ENCODE measurements at places on chromosomes 2 and 18.

DNA sequence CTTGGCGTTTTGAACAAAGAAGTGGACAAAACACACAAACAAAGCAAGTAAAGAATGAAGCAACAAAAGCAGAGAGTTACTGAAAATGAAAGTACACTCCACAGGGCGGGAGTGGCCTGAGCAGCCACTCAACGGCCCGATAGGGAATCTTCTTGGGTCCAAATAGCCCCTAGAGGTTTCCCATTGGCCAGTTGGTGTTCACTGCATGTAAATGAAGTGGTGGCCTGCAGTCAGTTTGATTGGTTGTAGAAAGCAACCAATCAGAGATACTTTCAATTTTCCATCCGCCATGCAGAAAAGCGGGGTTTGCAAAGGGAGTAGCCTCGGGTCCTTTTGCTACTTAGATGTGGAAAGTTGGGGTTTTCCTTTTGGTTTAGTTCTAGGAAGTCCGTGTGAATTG lies 31.6 kb downstream of the CYBRD1 start:
- DNase-seq: no peak

DNA sequence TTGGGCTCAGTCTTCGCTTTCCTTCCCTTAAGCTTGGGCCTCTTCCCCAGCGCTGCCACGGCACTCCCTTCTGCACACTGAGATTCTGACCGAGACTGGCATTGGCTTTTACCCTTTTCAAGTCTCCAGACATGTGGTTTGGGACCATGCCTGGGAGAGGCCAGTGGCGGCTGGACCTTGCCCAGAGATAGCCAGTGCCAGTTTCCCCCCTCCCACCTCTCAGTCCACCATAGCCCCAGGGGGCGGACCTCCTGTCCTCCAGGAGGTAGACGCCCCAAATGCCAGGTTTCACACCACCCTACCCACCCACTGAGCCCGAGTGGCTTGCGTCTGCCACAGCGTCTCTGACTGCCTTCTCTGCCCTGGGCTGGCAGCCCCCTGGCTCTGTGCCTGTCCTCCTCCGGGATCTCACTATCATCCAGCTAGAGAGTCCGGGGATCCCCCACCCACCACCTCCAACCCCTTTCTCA lies 47.7 kb downstream of the INPP5D start:
- no peak for DNase-seq

- DNase-seq: no peak
Measured at GRCh38 chr18:24935896-24936295, 416.1 kb downstream of the ZNF521 start.

GRCh38 chr2:76039505-76039904 lies 328.8 kb upstream of the GCFC2 start:
- no peak for DNase-seq

DNA sequence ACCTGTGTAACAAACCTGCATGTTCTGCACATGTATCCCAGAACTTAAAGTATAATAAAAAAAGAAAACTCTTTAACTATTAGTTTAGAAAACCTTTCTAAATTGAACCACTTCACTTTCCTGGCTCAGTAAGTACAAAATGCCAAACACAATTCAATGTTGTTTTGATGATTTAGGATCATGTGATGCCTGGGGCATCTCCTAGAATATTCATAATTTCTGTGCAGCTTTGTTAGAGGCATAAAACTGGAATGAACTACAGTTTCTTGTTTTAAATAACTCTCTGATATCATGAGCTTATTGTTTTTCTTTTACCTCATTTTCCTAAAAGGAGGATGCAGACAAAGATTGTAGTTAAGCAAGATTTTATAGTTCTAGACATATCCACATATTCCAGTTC lies 139.0 kb upstream of the SESTD1 start:
- no peak for DNase-seq

GRCh38 chr2:121103960-121104359 lies 181.0 kb downstream of the TFCP2L1 start:
- no peak for DNase-seq

DNA sequence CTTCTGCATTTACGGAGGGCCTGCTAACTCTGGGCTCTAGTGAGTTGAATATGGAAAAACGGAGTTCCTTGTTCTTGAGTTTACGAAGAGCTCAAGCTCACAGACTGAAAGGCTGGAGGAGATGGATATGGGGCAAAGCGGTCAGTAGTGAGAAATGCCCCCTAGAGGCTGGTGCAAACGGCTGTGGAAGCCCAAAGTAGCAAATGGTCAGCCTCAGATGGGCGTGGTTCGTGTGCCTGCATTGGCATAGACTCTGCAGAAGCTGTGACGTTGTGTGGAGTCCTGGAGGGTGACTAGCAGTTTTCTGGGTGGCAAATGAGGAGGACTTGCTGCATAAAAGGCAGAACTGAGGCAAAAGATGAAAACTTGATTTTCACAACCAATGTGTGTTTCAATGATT lies 93.6 kb upstream of the TWIST2 start:
- no peak for DNase-seq

DNA sequence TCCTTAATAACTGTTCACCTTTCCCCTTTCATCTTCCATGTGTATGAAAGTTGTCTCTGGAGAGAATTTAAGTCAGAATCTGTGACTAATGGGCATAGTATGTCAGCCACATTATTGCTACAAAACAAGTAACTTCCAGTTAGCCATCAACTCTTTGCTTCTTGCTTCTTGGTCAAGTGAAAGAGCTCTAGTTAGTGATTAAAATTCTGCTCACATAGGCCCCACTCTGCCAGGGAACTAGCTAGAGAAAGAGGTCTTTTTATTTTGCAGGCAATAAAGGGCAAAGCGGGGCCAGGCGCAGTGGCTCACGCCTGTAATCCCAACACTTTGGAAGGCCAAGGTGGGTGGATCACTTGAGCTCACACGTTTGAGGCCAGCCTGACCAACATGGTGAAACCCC lies 64.6 kb downstream of the COLEC12 start:
- DNase-seq: peak; percentile 41

- DNase-seq: no peak
Measured at GRCh38 chr2:72689579-72690195, 136.1 kb downstream of the EXOC6B start.

DNA sequence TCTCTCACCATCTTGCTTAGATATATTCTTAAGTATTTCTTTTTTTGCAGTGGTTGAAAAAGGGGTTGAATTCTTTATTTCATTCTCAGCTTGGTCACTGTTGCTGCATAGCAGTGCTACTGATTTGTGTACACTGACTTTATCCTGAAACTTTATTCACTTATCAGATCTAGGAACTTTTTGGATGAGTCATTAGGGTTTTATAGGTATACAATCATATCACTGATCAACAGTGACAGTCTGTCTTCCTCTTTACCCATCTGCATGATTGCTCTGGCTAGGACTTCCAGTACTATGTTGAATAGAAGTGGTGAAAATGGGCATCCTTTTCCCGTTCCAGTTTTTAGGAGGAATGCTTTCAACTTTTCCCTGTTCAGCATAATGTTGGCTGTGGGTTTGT lies 6.5 kb downstream of the STARD6 start:
- DNase-seq: no peak

- DNase-seq: no peak
Measured at GRCh38 chr2:74944987-74945787, 13.3 kb upstream of the POLE4 start.

- no peak for DNase-seq
Measured at GRCh38 chr2:104855221-104856085, 1.5 kb downstream of the POU3F3 start.

GRCh38 chr2:24875272-24875671 lies 44.8 kb downstream of the ADCY3 start:
- no peak for DNase-seq

DNA sequence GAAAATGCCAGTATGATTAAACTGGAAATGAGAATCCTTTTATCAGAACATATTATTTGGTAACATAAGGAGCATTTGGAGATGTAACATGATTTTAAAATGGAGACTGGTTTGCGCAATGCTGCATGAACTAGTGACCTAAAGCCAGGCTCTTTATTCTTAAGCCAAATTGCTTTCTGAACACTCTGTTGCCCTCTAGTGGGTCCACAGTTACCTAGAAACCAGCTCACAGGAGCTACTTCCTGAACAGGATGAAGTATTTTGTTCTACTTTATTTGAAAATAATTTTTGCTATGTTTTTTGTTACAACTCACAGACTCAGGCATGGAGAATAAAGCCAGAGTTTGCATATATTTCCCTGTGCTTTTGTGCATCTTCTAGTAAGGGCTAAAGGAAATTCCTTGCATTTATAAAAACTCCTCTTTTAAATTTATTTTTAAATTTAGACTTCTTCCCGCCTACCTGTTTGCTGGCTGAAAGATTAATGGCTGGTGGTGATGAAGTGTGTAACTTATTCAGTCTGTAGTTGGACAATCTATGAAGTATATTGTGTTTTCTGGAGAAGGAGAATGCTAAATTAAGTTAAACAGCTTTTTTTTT lies 146.7 kb downstream of the PARD3B start:
- peak; percentile 2 for DNase-seq

DNA sequence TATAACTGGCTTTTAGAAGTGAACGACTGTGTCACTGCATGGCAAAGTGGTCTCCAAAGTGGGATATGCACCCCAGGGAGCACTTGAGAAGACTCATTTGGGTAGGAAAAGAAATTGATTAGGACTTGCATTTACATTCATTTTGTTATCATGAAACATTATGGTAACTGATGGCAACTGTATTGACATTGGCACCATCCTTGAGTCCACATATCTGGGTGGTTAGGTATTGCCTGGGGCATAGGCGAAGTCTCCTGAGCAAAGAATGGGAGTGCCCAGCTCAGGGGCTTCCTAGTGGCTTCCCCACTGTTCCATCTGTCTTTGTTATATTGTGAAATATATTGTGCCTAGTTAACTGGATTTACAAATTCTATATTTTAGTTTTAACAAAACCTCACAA lies 29.2 kb downstream of the SPATS2L start:
- no peak for DNase-seq

- DNase-seq: no peak
Measured at GRCh38 chr2:24919506-24920097, 435 bp downstream of the ADCY3 start.

- no peak for DNase-seq
Measured at GRCh38 chr2:46334389-46335271, 37.4 kb downstream of the EPAS1 start.

DNA sequence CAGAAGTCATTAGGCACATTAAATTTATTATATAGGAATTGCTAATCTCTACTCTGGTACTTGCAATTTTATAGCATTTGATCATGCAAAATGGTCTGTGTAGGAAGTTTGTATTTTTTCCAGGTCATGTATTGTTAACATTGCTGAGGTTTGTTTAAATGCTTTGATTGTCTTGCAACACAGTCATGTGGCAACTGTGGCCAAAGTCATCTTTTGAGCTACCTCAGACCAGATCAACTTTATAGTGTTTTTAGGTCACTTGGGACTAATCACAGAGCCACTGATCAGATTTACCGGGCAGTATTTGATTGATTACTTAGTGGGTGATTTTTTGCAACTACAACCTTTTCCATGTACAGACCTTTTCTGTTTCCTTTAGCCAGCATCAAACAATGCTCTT lies 3.7 kb downstream of the SERPINB5 start:
- no peak for DNase-seq

- no peak for DNase-seq
Measured at GRCh38 chr2:16623031-16623430, 42.6 kb downstream of the CYRIA start.

- no peak for DNase-seq
Measured at GRCh38 chr2:191687867-191688266, 9.9 kb downstream of the NABP1 start.

DNA sequence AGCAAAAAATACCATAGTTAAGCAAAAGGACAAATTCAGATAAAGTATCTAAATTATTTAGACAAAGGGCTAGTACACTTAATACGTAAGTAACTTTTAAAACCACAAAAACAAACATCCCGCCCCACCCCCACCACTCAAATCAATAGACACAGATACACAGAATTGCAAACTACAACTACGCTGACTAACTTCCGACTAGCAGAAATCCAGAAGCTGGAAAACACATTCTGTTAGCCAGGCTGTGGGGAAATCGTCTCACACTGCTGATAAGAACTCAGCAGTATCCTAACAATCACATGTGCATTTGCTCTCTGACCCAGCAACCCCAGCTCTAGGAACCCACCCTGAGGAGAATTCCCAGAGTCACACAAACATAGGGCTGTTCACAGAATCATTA lies 16.6 kb downstream of the FAM168B start:
- DNase-seq: no peak

GRCh38 chr2:67651565-67651964 lies 254.4 kb downstream of the ETAA1 start:
- no peak for DNase-seq

DNA sequence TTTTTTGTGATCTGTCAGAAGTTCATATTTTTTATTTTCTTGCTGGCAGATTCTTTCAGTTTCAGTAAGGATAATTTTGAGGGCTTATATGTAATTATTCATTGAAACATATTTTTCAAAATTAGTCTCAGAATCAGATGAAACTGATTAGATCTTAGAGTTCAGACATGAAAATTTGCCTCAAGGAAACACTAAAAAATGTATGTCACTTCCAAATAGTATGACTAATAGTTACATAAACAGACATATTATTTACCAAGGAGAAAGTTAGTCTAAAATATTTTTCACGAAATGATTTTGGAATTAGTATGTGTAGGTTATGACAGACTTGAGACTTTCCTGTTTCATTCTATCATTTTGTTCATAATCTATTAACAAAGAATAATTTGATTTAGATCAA lies 628.6 kb downstream of the CCDC85A start:
- DNase-seq: no peak

GRCh38 chr18:33507019-33507418 lies 66.5 kb upstream of the CCDC178 start:
- DNase-seq: no peak

- DNase-seq: no peak
Measured at GRCh38 chr2:199431746-199432213, 26.0 kb downstream of the SATB2 start.

DNA sequence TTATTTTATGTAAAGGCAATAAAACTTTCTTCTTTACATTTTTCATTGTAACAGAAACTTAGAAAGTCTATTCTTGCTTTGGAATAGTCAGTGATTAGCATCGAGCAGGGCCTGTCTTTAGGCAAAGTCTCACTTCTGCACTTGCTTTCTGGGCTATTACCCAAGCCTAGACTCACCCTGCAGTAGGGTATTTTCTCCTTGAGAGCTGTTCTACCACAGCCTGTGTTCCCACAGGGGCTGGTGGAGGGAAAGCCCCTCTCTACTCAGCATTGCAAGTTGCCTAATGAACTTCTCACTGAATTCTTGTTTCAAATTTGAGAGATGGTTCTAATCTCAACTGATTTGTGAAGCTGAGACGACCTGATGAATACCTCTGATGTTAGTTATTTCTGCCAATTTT lies 111.7 kb upstream of the KLHL14 start:
- DNase-seq: no peak

GRCh38 chr2:45209875-45210274 lies 200.6 kb upstream of the SIX2 start:
- no peak for DNase-seq

DNA sequence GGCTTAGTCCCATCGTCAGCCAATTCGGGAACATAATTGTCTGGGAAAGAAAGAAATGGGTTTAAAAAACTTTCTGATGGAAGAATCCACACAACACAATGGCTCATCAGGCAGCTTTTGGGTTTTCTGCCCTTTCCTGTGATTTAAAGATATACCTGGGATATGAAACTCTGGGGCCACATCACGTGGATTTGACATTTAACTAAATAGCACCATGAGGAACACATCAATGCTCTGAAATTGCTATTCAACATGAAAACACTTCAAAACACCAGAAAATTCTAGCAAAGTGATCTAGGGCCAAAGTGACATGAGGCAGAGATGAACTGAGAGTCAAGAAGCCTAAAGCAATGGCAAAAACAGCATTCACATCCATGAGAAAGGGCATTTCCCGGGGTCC lies 237.5 kb upstream of the PXDN start:
- no peak for DNase-seq
